ENCODE measurements at places on chromosomes 2 and 18. TPM values are rescaled to one million over a fixed set of nuclear protein-coding genes. Genes with fewer than 3 reads are reported as not detected.

- no peaks in the 10 kb centered on the region for H3K27me3 ChIP-seq
- H3K4me3 ChIP-seq: no peak overlapping the region
- no peak for DNase-seq
- H3K4me1 ChIP-seq: no peaks in the 10 kb centered on the region
- no peak overlapping the region for H3K27ac ChIP-seq
These were observed 368.6 kb downstream of the GALNT13 start for GRCh38 chr2:154240316-154240715.

GRCh38 chr2:196334710-196335109, 163.3 kb upstream of the STK17B start:
- no peak for DNase-seq
- no peak overlapping the region for H3K27ac ChIP-seq
- no peaks in the 10 kb centered on the region for H3K36me3 ChIP-seq
- no peaks in the 10 kb centered on the region for H3K4me1 ChIP-seq
- H3K4me3 ChIP-seq: no peak overlapping the region

GRCh38 chr2:170587117-170587516, 128.0 kb upstream of the SP5 start:
- no peak overlapping the region for H3K4me3 ChIP-seq
- no peak overlapping the region for H3K27ac ChIP-seq
- no peaks in the 10 kb centered on the region for H3K36me3 ChIP-seq
- no peaks in the 10 kb centered on the region for H3K27me3 ChIP-seq

DIPK1C gene
- total RNA-seq: not detected

ZNF396 gene
- total RNA-seq: 4.4 TPM

DNA sequence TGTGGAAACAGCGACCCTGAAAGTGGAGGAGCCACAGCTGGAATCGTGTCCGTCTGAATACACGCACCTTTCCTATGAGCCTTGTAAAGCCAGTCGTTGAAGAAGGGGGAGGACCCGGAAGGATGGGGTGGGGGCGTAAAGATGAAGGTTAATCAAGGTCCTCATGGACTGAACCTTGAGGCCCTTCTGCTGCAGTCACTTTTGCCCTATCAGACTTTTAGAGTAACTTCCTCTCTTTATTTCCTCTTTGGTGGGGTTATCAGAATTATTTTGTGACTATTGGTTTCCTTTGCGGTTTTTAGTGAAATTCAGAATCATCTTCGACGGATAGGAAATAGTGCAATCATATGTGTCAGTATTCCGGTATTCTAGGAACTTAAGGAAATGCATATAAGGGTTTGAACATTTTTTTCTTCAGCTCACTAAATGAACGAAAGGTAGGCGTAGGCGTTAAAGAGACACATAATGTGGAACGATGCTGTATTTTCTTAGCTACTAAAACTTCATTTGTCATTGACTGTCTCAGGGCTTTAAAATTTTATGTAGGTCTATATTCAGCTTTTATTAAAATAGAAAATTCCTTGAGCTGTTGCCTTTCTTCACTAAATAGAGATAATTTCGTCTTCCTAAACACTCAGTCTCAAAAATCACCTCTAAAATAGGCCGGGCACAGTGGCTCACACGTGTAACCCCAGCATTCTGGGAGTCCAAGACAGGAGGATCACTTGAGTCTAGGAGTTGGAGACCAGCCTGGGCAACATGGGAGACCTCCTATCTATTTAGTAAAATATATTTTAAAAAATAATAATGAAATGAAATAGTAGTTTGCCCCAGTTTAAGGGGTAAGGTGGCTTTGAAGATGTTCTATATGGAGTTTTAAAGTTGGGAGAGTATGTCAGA, 1.4 kb upstream of the YES1 start:
- DNase-seq: no peak
- H3K27ac ChIP-seq: peak overlapping the region; percentile 28
- H3K4me3 ChIP-seq: no peak overlapping the region
- no peaks in the 10 kb centered on the region for H3K27me3 ChIP-seq
- H3K36me3 ChIP-seq: no peaks in the 10 kb centered on the region
- H3K4me1 ChIP-seq: no peaks in the 10 kb centered on the region

GRCh38 chr2:154133823-154134222, 262.1 kb downstream of the GALNT13 start:
- DNase-seq: no peak
- H3K27ac ChIP-seq: no peak overlapping the region
- H3K36me3 ChIP-seq: no peaks in the 10 kb centered on the region
- no peaks in the 10 kb centered on the region for H3K4me1 ChIP-seq
- H3K4me3 ChIP-seq: no peak overlapping the region

DNA sequence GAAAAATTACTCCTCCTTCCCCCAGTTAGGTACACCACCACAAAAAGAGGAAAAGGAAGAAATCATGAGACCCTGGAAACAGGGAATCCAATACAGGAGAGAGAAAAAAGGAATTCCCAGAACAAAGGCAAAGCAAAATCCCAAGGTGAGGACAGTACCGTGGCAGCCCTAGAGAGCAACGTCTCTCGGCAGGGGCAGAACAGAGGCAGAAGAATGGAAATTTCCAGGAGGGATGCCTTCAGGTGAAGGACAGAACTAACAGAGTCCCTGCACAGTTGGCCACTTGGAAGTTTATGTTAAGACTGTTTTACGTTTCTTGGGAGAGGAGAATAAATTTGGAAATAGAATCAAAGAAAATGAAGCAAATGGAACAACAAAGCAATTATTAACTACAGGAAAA, 27.7 kb downstream of the GRB14 start:
- DNase-seq: no peak
- H3K27ac ChIP-seq: no peak overlapping the region
- H3K4me1 ChIP-seq: no peaks in the 10 kb centered on the region
- no peaks in the 10 kb centered on the region for H3K27me3 ChIP-seq
- no peaks in the 10 kb centered on the region for H3K36me3 ChIP-seq

TFCP2L1 gene
- total RNA-seq: 1.7 TPM

OTOS gene
- not detected for total RNA-seq

GRCh38 chr18:58578321-58578720, 50.6 kb downstream of the ALPK2 start:
- DNase-seq: no peak
- no peak overlapping the region for H3K27ac ChIP-seq
- no peaks in the 10 kb centered on the region for H3K4me1 ChIP-seq
- H3K36me3 ChIP-seq: no peaks in the 10 kb centered on the region
- no peak overlapping the region for H3K4me3 ChIP-seq

- no peak overlapping the region for H3K27ac ChIP-seq
- no peaks in the 10 kb centered on the region for H3K4me1 ChIP-seq
- H3K4me3 ChIP-seq: no peak overlapping the region
- DNase-seq: no peak
- H3K36me3 ChIP-seq: no peaks in the 10 kb centered on the region
These were observed 3.2 kb downstream of the LRRC30 start for GRCh38 chr18:7234091-7234490.

DNA sequence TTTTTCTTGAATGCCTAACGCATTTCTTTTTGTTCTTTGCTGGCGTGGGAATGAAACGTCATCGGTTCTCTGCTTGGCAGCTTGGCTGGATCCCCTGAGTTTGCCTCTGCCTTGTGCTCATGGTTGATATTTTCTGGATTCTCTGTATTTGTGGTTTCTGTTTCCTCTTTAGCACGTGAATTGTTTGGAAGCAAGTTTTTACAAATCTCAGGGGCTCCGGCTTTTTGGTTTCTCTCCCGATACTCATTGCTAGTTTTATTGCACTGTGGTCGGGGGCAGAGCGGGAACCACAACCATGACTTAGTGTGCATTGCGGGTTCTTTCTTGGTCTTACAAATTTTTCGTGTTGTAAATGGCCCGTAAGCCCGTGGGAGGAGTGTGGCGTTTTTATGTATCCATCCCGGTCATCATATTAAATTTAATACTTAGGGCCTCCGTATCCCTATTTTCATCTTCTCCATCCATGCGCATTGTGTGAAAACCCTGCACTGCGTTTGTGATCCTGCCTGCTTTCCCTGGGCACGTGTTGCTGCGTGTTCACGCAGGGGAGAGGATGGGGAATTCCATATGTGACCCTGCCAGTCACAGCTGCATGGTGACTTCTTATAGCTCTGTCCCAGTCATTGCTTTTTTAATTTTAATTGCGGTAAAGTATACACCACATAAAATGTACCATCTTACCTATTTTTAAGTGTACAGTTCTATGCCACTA, 9.4 kb downstream of the RAMP1 start:
- no peak overlapping the region for H3K27ac ChIP-seq
- H3K27me3 ChIP-seq: no peaks in the 10 kb centered on the region
- no peak for DNase-seq
- peaks cover 4% of the 10 kb centered on the region for H3K4me1 ChIP-seq
- no peak overlapping the region for H3K4me3 ChIP-seq
- H3K36me3 ChIP-seq: peaks cover 2% of the 10 kb centered on the region

RASGRP3 gene
- 22.3 TPM for total RNA-seq

DNA sequence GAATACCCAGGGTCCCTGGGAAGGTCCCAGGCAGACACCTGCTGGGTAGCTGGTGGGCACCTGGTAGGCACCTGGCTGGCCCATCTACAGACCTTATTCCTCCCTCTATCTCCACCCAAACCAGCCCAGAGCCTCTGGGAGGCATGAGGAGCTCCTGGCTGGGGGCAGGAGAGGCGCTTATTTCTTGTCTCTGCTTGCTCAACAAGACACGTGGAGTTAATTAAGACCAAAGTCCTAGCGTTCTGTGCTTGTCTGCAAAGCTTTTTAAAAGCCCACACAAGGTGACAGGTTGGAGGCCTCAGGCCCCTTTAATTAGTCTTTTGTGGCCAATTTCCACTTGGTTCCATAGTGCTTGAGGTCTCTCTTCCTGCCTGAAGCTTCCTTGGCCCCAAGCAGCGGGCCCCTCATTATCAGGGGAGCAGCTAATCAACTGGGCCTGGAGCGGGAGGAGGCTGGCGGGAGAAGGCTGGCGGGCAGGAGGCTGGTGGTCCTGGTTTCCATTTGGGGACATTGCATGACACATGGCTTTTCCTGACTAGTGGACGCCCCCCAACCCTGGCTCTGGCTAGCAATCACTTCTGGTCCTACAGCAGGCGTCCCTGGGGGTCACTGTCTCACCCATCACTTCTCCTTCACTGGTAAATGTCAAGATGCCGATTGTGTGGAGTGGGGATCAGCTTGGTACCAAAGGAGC, 65.4 kb upstream of the HDAC4 start:
- no peaks in the 10 kb centered on the region for H3K27me3 ChIP-seq
- no peaks in the 10 kb centered on the region for H3K4me1 ChIP-seq
- H3K4me3 ChIP-seq: no peak overlapping the region
- DNase-seq: peak; percentile 38
- H3K27ac ChIP-seq: no peak overlapping the region

- no peaks in the 10 kb centered on the region for H3K4me1 ChIP-seq
- H3K36me3 ChIP-seq: no peaks in the 10 kb centered on the region
These were observed 302.1 kb downstream of the SMAD2 start for GRCh38 chr18:47628240-47628781.

PLEKHA3 gene
- 41.2 TPM for total RNA-seq

ANKRD29 gene
- 10.2 TPM for total RNA-seq

DNA sequence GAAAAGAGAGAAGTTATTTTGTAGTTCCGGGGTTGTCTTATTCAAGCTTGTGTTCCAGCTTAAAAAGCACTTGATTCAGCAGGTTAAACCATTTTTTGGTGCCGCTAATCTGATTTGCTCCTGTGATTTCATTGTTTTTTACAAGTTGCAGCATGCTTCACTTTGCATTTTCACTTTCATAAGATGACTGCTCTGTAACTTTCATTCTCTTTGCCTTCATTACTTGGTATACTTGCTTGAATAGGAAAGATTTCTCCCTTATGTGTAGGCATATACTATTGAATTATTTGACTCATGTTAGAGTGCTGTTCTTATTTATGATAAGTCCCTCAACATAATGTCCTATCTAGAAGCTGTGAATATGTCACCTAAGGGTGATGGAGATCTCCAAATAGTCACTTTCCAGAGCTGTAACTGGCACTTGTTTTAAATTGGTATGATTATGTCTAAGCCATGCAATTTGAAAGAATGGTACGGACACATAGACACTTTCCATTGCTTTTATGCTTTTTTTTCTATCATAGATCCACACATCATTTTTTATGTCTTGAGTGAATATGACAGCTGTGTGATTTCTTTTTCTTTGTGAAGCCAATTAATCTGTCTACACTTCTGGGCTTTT, 254.5 kb downstream of the DSEL start:
- no peaks in the 10 kb centered on the region for H3K36me3 ChIP-seq
- H3K27ac ChIP-seq: no peak overlapping the region
- H3K27me3 ChIP-seq: no peaks in the 10 kb centered on the region
- H3K4me1 ChIP-seq: no peaks in the 10 kb centered on the region

GRCh38 chr2:178819147-178819875, 12.1 kb upstream of the TTN start:
- no peaks in the 10 kb centered on the region for H3K27me3 ChIP-seq
- no peaks in the 10 kb centered on the region for H3K4me1 ChIP-seq

GRCh38 chr2:50785816-50786215, 246.1 kb downstream of the NRXN1 start:
- no peaks in the 10 kb centered on the region for H3K36me3 ChIP-seq
- no peaks in the 10 kb centered on the region for H3K27me3 ChIP-seq
- no peak for DNase-seq
- H3K27ac ChIP-seq: no peak overlapping the region
- no peak overlapping the region for H3K4me3 ChIP-seq
- H3K4me1 ChIP-seq: no peaks in the 10 kb centered on the region

PID1 gene
- total RNA-seq: 88.6 TPM

AGAP1 gene
- total RNA-seq: 32.7 TPM

GRCh38 chr2:156320486-156321098, 11.9 kb downstream of the NR4A2 start:
- H3K27me3 ChIP-seq: no peaks in the 10 kb centered on the region
- peak overlapping the region; percentile 14 for H3K4me3 ChIP-seq
- no peaks in the 10 kb centered on the region for H3K4me1 ChIP-seq
- no peaks in the 10 kb centered on the region for H3K36me3 ChIP-seq
- H3K27ac ChIP-seq: no peak overlapping the region

SLC30A3 gene
- 0.78 TPM for total RNA-seq

EVA1A gene
- 1.7 TPM for total RNA-seq

GPD2 gene
- 31.3 TPM for total RNA-seq

FAM161A gene
- 2.4 TPM for total RNA-seq

AKAIN1 gene
- not detected for total RNA-seq

TMEFF2 gene
- not detected for total RNA-seq

DNA sequence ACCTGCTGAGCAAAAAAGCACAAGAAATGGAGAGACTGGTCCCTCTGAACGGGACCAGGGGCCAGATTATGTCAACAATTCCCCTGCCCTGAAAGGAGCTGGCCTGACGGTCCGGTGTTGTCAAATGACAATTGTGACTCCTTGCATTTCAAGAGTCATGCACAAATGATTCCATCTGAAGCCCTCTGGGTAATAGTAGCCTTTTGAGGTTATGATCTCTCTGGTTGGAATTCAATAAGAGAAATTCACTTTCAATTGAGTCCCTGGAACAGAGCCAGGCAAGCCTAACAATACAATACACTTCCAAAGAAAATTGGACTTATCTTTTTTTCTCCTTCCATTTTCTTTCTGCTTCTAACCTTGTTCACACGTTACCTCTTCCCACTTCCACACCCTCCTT, 116.9 kb downstream of the C1D start:
- no peaks in the 10 kb centered on the region for H3K36me3 ChIP-seq
- no peaks in the 10 kb centered on the region for H3K27me3 ChIP-seq
- no peak for DNase-seq
- no peak overlapping the region for H3K4me3 ChIP-seq
- H3K27ac ChIP-seq: no peak overlapping the region

GRCh38 chr2:42488297-42488696, 5.5 kb downstream of the KCNG3 start:
- no peaks in the 10 kb centered on the region for H3K27me3 ChIP-seq
- no peaks in the 10 kb centered on the region for H3K36me3 ChIP-seq
- H3K27ac ChIP-seq: no peak overlapping the region
- H3K4me1 ChIP-seq: no peaks in the 10 kb centered on the region

LHCGR gene
- not detected for total RNA-seq

GRCh38 chr2:71528749-71529148, 75.4 kb downstream of the DYSF start:
- peak; percentile 23 for DNase-seq
- no peaks in the 10 kb centered on the region for H3K27me3 ChIP-seq
- no peaks in the 10 kb centered on the region for H3K36me3 ChIP-seq
- H3K27ac ChIP-seq: no peak overlapping the region
- no peaks in the 10 kb centered on the region for H3K4me1 ChIP-seq
- no peak overlapping the region for H3K4me3 ChIP-seq

CPS1 gene
- 3.2 TPM for total RNA-seq
